ENCODE measurements at places on chromosomes 5 and 9.

DNA sequence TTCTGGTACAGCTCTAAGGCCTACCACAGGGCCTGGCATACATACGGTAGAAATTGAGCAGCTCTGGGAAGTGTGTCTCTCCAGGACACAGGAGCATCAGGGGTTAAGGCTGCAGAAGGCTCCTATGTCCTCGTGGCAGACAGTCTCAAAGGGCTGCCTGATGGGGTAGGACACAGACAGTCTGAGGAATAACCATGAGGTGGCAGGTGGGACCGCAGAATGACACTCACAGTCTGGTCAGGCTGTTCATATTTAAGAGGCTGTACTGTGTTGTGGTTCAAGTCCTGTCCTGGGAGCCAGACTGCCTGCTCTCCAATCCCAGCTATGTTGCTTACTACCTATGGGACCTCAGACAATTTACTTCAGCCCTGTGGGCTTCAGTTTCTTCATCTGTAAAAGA lies 217.1 kb downstream of the TRIM32 start:
- H3K27me3 ChIP-seq: no peaks in the 10 kb centered on the region
- no peak overlapping the region for H3K27ac ChIP-seq
- no peaks in the 10 kb centered on the region for H3K36me3 ChIP-seq
- H3K4me3 ChIP-seq: no peak overlapping the region
- H3K4me1 ChIP-seq: peaks cover 14% of the 10 kb centered on the region

DNA sequence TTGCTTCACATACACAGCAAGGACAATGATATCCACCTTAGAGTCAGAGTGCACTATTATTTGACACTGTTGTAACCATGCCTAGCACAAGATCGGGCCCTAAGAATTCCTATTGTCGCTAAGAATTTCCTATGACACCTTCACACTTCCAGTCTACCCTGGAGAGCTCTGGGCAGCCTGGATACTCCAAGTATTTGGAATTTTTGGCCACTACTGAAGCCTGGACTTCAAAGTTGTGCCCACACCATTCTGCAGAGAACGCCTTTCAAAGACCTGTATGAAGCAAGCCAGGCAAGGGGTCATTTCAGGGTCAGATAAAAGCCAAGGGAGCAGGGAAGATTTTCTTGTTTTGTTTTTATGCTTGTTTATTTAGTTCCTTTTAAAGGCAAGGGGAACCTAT lies 179.7 kb downstream of the PAPPA start:
- H3K4me3 ChIP-seq: no peak overlapping the region
- DNase-seq: no peak
- H3K27ac ChIP-seq: no peak overlapping the region

GRCh38 chr9:14365670-14366069 lies 51.7 kb upstream of the NFIB start:
- H3K36me3 ChIP-seq: no peaks in the 10 kb centered on the region
- no peak overlapping the region for H3K27ac ChIP-seq
- H3K4me3 ChIP-seq: no peak overlapping the region

DNA sequence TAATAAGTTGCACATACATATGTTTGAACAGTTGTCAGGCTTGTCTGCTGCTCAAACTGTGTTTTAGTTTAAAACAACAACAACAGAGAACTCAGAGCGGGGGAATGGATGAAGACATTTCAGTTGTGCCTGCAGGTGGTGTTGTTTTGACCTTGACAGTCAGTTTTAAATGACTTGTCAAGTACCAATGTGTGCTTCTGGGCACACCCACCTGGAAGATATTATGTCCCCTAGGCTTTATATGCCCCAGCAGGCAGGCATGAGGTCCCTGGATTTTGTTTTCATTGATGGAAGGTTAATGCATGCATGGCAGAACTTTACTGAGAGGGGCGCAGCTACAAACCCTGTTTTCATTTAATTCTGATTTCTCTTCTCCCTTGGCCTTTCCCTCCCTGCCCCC lies 84.6 kb downstream of the AOPEP start:
- H3K27me3 ChIP-seq: no peaks in the 10 kb centered on the region
- H3K4me3 ChIP-seq: no peak overlapping the region
- H3K36me3 ChIP-seq: no peaks in the 10 kb centered on the region
- H3K4me1 ChIP-seq: peaks cover 13% of the 10 kb centered on the region

- no peak overlapping the region for H3K4me3 ChIP-seq
- H3K27me3 ChIP-seq: no peaks in the 10 kb centered on the region
- no peak overlapping the region for H3K27ac ChIP-seq
- no peak for DNase-seq
- H3K36me3 ChIP-seq: no peaks in the 10 kb centered on the region
These were observed 114.4 kb upstream of the PPP1R26 start for GRCh38 chr9:135365013-135365768.

DNA sequence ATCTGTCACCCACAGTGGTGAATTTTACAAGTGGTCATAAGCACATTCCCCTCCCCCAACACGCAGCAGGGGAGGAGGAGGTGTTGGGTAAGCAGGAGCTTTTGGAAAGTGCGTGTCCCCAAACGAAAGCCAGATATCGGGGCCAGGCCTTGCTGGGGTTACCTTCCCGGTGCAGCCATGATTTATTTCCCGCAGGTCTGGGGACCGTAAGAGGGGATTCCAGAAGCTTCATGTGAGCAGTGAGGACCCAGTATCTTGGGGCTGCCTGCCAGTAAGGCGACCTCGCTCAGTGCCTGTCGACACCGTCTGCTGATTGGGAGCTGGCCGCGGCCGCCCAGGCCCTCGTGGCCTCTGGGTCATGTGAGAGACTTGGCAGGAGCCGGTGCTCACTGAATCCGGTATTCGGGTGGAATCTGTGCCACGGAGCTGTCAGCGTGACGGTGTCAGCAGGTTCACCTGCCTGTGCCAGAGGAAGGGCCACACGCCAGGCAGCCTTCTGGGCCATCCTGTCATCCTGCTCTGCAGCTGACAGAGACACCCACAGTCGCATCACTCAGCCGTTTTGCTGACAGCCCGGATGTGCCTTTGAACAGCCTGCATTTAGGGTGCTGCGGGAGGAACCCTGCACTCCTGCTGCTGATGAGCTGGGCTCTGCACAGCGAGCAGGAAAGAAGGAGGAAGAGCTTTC lies 37.3 kb downstream of the SEC61B start:
- no peaks in the 10 kb centered on the region for H3K27me3 ChIP-seq
- H3K27ac ChIP-seq: no peak overlapping the region
- no peaks in the 10 kb centered on the region for H3K36me3 ChIP-seq
- no peak for DNase-seq
- no peaks in the 10 kb centered on the region for H3K4me1 ChIP-seq

DNA sequence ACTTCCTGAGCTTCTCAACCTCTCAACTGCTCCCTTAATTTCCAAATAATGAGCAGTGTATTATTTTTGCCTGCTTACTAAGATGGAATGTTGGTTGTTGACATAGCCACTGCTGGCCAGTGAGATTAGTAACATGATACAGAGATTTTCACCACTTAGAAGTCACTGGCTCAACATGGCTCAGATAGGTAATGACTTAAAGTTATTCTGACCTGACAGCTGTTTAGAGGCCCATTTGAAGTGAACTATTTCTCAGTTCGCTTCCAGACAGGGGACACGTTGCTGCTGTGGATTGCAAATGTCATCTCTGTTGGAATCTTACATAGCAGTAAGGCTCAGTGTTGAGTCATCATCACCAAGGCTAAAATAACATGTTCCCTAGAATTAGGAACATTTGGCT lies 490.2 kb downstream of the TLE4 start:
- H3K27ac ChIP-seq: no peak overlapping the region
- H3K27me3 ChIP-seq: no peaks in the 10 kb centered on the region
- H3K36me3 ChIP-seq: no peaks in the 10 kb centered on the region

DNA sequence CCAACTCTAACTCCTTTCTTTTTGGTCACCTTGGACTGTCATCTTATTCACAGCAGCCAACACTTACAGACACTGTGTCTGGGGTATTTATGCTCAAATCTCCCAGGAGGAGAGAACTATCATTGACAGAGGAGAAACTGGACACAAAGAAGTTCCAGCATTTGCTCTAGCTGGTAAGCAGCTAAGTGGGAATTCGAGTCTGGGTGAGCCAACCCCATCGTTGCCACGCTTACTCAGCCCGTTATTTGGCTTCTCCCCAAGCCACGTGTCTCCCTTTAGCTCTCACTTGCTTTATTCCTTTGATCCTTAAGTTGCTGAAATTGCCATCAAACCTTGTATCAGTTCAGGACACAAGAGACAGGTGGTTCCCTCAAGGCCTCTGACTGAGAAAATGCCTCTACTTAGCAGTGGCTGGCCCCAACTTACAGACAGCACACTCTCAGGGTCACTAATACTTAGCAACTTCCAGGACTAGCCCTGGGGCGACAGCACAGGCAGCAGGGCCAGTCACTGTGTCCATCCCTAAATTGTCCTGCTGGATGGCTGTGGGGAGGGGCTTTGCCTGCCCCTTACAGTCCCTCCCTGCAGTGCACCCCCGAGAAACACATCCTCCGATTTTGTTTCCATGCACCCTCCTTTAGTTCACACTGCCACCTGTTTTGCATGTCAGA lies 1.4 kb downstream of the SLC36A2 start:
- H3K27ac ChIP-seq: no peak overlapping the region
- no peaks in the 10 kb centered on the region for H3K4me1 ChIP-seq

DNA sequence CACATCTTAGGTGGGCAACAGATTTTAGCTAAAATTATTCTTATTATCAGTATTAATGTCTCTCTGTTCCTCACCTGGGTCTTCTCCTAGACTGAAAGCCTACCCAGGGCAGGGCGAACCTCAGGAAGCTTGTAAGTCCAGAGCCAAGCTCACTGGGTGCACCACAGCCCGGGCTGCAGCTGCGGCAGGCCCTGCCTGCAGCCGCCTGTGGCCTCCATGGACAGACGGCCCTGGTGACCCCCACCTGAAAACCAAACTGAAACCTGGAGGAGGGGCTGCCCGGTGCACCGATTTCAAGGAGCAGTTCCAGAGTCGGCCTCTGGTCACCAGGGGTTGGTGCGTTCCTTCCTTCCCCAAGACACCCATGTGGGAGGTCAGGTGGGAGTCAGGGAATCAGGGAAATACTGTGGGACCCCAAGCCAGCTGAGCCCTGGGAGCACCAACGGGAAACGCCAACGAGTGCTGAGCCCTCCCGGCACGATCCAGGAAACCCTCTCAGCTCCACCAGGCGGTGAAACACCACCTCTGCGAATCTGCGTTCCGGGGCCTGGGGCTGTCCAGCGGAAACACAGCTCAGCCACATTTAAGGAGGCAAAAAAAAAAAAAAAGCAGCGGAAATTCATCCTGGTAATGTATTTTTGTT lies 68.6 kb upstream of the PPP1R26 start:
- no peak overlapping the region for H3K27ac ChIP-seq
- DNase-seq: peak; percentile 29
- no peaks in the 10 kb centered on the region for H3K36me3 ChIP-seq

- no peak overlapping the region for H3K27ac ChIP-seq
- peaks cover 27% of the 10 kb centered on the region for H3K27me3 ChIP-seq
- no peaks in the 10 kb centered on the region for H3K4me1 ChIP-seq
- DNase-seq: no peak
- no peak overlapping the region for H3K4me3 ChIP-seq
These were observed 6.2 kb downstream of the OBP2B start for GRCh38 chr9:133202688-133203453.

DNA sequence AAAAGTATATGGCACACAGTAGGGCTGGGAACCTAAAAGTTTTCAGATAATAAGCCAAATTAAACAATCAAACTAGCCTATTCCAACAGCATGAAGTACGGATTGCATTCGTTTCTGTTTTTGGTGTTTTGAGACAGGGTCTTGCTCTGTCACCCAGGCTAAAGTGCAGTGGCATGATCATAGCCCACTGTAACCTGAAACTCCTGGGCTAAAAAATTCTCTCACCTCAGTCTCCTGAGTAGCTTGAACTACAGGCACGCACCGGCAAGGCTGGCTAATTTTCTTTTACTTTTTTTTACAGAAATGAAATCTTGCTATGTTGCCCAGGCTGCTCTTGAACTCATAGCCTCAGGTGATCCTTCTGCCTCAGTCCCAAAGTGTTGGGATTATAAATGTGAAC lies 5.2 kb downstream of the RFX3 start:
- no peak for DNase-seq
- H3K4me1 ChIP-seq: peaks cover 14% of the 10 kb centered on the region
- no peak overlapping the region for H3K27ac ChIP-seq

DNA sequence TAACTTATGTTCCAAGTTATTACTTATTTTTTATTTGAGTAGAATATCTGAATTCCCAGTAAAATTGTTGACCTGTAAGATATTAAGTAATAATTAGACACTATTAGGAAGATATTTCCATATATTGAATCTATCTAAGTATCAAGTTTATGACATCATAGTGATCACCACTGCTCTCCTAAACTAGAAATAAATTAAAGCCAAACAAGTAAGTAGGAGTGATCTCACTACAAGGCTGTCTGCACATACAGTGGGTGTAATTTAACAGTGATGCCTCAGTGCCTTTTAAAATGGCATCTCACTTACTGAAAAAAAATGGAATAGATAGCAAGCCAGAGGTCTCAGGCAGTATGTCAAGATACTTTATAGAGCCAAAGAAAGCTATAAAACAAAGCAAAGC lies 789.6 kb downstream of the KCTD16 start:
- H3K27ac ChIP-seq: no peak overlapping the region
- H3K4me3 ChIP-seq: no peak overlapping the region
- H3K27me3 ChIP-seq: peaks cover 41% of the 10 kb centered on the region

- no peak overlapping the region for H3K27ac ChIP-seq
- no peaks in the 10 kb centered on the region for H3K36me3 ChIP-seq
- H3K4me3 ChIP-seq: peak overlapping the region; percentile 87
- DNase-seq: no peak
- peaks cover 2% of the 10 kb centered on the region for H3K4me1 ChIP-seq
These were observed 1.3 kb downstream of the GPSM1 start for GRCh38 chr9:136328622-136329041.

- H3K27ac ChIP-seq: no peak overlapping the region
- no peak for DNase-seq
- no peak overlapping the region for H3K4me3 ChIP-seq
- H3K4me1 ChIP-seq: peaks cover 3% of the 10 kb centered on the region
- no peaks in the 10 kb centered on the region for H3K27me3 ChIP-seq
These were observed 86.2 kb upstream of the HSPA9 start for GRCh38 chr5:138661291-138661960.

GRCh38 chr9:86097510-86098224 lies 1.7 kb downstream of the GOLM1 start:
- H3K36me3 ChIP-seq: no peaks in the 10 kb centered on the region
- no peak overlapping the region for H3K27ac ChIP-seq
- peak overlapping the region; percentile 99 for H3K4me3 ChIP-seq
